ENCODE measurements at places on chromosomes 11 and 22. TPM values are rescaled to one million over a fixed set of nuclear protein-coding genes. Genes with fewer than 3 reads are reported as not detected.

OR52B6 gene
- not detected for total RNA-seq

SMIM35 gene
- 0.27 TPM for total RNA-seq

DNA sequence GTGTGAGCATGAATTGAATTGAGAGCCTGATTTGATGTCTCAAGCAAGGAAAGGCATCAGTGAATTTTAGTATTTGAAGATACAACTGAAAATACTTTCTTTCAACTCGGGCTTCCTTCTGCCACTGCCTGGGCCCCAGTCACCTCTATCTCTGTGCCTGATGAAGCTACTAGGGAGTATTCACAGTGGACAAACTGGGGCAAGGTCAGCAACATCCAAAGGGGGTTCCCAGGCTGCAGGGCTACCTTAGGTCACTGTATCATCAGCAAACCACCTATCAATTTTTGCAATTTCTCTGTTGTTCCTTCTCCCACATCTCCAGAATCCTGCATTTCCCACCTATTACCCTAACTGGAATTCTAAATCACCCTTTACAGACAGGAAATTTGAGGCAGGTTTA lies 10.2 kb downstream of the PRAME start:
- DNase-seq, result no peak

NLRP14 gene
- 0.11 TPM for total RNA-seq

MPZL2 gene
- 26.2 TPM for total RNA-seq

VPREB1 gene
- not detected for total RNA-seq

TSGA10IP gene
- not detected for total RNA-seq

DNA sequence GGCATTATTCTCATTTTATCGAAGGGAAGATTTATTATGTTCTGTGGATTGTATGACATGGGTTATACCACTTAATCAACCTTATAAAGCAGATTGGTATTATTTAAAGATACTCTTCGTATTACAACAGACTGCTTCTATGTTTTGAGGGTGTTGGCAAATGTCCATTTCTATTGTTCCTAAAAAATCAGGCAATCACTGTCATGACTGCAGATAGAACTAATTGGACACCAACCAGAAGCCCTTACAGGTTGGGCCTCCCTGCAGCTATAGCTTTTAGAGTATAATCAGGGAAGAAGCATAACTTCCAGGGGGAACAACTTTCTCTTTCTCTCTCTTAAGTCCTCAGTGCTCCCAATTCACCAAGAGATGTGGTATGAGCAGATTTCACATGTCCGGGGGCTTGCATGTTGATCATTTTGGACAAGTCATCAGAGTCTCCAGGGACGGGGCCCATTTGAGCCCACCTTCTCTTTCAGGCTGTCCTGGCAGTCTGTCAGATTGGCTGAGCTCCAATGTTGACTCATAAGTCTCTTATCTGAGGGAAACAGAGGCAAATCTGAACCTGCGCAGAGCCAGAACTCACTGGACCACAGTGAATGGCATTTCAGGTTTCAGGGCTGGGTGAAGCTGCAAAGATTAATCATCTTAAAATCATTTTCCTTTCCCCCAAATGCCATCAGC lies 264.0 kb upstream of the CCDC90B start:
- no peak for DNase-seq

DNA sequence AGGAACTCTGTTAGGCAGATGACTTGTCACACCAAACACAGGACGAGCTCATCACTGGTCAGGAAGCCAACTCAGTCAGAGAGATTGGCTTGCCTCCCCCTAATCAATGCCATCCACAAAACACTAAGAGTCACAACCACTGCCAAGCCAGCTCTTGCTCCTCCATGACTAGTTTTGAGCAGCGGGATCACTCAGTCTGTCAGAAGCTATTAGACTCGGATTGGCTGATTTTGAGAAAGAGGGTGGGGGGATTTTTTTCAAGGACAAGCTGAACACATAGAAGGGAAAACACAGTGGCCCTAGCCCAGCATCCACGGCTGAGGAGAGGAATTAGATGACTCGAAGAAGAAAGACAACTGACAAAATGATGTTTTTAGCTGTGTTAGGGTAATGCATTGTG lies 55.9 kb downstream of the SEZ6L start:
- DNase-seq, result no peak

DNA sequence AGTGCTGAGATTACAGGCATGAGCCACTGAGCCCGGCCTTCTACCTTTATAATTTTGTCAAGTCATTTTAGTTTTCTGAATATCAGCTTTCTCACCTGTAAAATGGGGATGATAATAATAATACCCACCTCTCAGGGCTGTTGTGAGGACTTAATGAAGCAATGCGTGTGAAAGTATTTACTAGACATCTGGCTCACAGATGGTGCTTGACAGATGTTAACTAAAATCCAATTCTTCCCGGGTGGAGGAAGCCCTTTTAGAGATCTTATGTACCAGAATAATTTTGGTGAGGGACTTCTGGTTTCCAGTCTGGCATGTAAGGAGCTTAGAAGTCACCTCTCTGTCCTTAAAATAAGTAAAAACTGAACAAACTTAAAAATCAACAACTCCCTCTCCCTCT lies 43.7 kb upstream of the NUP160 start:
- DNase-seq, result no peak

- no peak for DNase-seq
Observed at GRCh38 chr11:44626645-44627044, 61.2 kb downstream of the CD82 start.

TSPO gene
- 94.8 TPM for total RNA-seq

DNA sequence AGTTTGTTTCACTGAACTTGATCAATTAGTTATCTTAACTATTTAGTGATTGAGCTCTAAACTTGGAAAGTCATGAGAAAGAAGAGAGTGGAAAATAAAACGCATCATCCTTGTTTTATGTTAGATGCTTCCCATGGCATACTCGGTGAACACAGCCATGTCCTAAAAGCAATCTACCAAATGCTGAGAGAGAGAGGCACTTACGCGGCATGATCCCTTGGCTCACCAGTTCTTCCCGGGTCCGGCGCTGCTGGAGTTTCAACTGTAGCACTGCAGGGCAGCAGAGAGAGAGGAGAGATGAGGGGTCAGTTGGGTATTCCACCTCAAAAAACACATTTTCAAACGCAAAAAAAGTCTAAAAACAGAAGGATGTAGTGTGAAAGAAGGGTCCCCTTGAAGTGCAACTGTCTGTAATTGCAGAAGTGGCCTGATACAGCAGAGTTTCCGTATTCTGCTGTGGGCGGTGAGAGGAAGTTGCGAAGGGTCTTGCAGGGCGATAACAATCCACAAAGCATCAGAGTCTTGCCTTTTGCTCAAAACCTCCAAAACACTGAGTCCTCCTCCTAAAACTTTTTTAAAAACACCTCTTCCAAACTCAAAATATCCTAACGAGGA lies 92.7 kb downstream of the SGSM3 start:
- DNase-seq, result peak; percentile 78

- DNase-seq, result no peak
Observed at GRCh38 chr11:70734379-70734778, 336.1 kb downstream of the CTTN start.

- peak; percentile 26 for DNase-seq
Observed at GRCh38 chr11:123483058-123483457, 53.0 kb downstream of the GRAMD1B start.

- peak; percentile 33 for DNase-seq
Observed at GRCh38 chr11:118443590-118444218, 7.4 kb downstream of the KMT2A start.

GRCh38 chr11:88300888-88301487 lies 36.5 kb downstream of the CTSC start:
- no peak for DNase-seq

- no peak for DNase-seq
Observed at GRCh38 chr11:33525789-33526188, 174.8 kb downstream of the C11orf91 start.

DNA sequence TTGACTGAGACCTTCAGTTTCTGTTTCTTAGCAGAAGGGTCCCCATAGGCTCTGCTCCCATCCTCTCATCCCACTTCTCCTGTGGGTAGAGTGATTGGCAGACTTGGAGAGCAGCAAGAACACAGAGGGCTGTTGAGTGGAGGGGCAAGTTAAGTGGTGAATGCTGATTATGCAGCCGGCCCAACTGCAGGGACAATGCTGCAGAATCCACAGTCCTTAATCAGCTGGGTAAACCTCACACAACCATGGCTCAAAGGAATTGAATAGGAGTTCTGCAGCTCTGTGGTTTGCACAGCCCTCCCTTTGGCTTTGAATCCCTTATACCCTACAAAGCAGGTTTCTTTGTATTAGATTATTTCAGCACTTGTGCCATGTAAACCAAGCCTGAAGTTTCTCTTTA lies 161.1 kb downstream of the NAV2 start:
- DNase-seq, result no peak

CYB5R3 gene
- 64.3 TPM for total RNA-seq

DNA sequence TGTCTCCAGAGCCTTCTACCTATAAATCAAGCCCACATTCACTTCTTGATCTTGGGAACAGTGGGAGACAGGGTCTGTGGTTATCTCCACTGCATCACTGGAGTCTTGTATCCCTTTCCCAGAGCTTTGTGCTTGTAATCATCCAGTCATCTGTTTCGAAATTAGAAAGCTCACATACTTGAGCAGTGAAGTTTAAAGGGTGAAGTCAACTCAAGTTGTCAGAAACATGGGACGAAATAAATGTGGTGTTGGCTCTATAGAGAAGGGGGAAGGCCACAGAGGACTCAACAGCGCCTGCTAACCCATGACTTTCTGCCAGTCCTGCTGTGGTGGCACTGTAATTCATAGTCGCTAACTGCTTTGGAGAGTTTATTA lies 197.5 kb downstream of the DBX1 start:
- no peak for DNase-seq

- no peak for DNase-seq
Observed at GRCh38 chr11:121534131-121535093, 81.6 kb upstream of the SORL1-AS1 start.

DNA sequence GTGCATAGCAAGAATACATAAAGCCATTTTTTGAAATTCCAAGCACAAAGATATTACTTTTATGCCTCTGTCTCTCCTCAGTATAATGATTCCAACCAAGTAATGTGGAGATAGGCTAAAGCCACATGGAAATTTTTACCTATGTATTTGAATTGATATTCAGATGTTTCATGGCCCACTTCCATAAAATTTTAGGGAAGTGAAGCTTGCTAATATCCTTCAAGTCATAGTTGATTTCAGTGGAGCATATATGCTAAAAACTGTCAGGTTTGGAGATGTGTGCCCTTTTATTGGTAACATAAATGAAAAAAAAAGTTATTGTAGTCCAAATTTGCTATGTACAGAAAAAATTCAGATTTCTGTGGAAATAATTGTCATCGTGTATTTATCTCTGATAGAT lies 12.3 kb downstream of the MS4A4E start:
- no peak for DNase-seq

CNGA4 gene
- total RNA-seq, result 0.18 TPM

DNA sequence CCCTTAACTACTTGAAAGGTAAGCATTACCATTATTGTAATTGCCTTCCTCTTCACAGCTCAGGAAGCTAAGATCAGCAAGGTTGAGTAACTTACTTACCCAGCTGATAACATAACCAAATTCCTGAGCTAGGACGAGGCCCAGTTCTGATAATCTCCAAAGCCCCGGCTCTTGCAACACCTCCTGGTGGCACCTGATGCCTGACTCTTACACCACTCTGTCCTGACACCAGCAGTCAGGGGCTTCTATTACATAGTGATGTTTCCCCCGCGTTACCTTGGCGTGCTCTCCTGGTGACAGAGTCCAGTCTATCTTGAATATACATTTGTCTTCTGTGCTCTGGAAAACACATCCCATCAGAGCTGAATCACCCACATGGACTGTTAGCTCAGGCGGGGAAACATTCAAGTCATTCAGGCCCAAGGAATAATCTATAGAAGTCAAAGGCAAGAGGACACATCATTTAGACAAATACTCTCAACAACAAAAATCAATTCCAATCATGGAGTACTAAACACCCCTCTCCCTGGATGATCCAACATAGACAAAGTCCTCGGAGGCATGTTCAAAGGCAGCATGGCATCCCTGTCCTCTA lies 12.6 kb downstream of the JAML start:
- DNase-seq, result no peak

GRCh38 chr11:38448284-38448683 lies 1850.2 kb upstream of the RAG2 start:
- no peak for DNase-seq

GRCh38 chr22:20113551-20114310 lies 2.2 kb upstream of the RANBP1 start:
- DNase-seq, result no peak

OR8A1 gene
- not detected for total RNA-seq
